ENCODE measurements at places on chromosomes 2 and 18. TPM values are rescaled to one million over a fixed set of nuclear protein-coding genes. Genes with fewer than 3 reads are reported as not detected.
A peak's percentile ranks its signal among the peaks of the same experiment; 100 is the strongest.

- no peak for DNase-seq
Measured at GRCh38 chr2:104704496-104705245, 149.2 kb upstream of the POU3F3 start.

DNA sequence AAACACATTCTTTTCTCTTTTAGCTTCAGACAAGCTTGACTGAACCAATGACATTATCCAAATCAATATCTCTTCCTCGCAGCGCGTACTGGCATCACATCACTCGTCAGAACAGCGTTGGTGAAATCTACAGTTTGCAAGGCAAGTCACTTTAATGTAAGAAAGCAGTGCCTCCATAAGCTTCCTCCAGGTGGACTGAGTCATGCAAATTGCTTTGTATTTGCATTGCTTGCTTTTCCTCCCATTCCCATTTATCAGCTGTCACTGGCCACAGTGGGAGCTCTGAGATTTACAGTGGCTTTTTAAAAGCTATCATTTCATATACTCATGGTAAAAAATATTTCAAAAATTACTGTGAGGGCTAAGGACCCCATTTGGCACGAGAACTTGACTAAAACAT, 189.9 kb downstream of the CD226 start:
- DNase-seq = no peak

DNA sequence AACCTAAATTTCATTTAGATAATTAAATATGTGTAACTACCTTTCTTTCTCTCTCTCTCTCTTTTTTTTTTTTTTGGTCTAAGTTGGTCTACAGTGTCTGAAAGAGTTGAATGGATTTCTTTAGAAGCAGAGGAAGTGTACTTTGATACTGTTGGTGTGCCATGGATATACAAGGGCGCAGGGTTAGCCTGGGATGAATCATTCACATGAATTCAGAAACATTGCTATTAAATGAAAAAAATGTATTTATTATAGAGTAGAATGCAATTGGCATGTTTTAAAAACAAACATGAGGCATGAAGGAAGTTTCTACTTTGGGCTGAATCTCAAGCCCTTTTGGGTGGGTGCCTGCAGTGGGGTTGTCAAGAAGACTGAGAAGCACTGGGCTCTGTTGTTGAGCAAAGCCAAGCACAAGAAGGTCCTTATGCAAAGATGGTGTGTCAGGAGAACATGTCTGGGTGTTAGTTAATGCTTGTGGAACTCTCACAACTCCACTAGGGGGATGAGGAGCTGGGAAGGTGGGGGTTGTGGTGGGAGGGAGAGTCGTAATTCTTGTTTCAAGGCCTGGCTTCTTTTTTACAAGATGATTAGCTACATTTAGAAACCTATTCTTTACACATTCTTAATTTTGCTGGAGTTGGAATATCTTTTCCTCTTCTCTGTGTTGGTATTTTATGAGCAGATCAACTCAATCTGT, 57.9 kb downstream of the LYPD6 start:
- no peak for DNase-seq

DNA sequence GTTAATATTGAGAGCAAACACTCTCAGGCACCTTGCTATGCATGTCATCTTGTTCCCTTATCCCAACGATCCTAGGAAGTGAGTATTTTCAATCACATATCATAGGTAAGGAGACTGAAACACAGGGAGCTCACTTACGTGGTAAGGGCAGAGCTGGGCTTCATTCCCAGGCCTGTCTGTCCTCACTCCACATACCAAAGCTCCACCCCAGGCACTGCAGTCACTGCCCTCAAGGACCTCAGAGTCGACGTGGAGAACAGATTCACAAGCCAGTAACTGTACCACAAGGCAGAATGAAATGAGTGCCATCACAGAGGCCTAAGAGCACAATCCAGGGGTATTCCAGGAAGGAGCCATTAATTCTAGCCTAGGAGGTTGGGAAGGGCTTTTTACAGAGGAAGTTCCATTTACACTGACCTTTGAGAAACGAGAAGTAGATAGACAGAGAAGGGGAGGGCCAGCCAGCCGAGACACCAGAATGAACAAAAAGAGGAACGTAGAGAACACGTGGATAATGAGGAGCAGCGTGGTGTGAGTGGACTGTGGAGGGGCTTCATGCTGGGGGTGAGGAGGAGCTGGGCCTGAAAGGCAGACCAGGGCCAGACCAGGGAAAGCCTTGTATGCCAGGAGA, 48.6 kb downstream of the KIAA2012 start:
- peak; percentile 23 for DNase-seq

DNA sequence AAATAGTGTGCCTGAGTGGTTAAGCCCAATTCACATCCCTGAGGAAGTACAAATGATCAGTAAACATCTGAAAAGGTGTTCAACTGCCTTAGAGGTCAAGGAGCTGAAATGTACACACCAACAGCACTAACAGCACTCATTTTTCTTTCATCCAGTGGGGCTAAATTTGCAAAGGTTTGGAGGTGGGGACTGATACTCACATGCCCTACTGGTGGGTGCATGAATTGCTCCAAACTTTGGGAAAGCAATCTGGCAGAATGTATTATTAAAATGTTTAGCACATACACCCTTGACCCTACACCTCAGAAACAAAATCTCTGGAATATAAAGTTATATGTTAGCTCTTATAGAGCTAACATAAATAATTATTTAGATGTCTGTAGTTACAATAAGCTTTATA, 19.0 kb upstream of the FAM178B start:
- DNase-seq = no peak

Gene ADAM23
- total RNA-seq = 61.2 TPM

Gene SOX11
- 0.93 TPM for total RNA-seq

GRCh38 chr2:110874453-110875383, 142.3 kb downstream of the ACOXL start:
- no peak for DNase-seq

- no peak for DNase-seq
Measured at GRCh38 chr2:39435234-39435633, 1.9 kb downstream of the MAP4K3 start.

Gene CCDC150
- total RNA-seq = 0.66 TPM

Gene GPBAR1
- total RNA-seq = 1.5 TPM

- no peak for DNase-seq
Measured at GRCh38 chr18:41828137-41828536, 126.9 kb upstream of the PIK3C3 start.

- no peak for DNase-seq
Measured at GRCh38 chr18:64840911-64841701, 692.2 kb upstream of the LINC00305 start.

GRCh38 chr18:46727177-46727576, 29.7 kb downstream of the ST8SIA5 start:
- DNase-seq = no peak

DNA sequence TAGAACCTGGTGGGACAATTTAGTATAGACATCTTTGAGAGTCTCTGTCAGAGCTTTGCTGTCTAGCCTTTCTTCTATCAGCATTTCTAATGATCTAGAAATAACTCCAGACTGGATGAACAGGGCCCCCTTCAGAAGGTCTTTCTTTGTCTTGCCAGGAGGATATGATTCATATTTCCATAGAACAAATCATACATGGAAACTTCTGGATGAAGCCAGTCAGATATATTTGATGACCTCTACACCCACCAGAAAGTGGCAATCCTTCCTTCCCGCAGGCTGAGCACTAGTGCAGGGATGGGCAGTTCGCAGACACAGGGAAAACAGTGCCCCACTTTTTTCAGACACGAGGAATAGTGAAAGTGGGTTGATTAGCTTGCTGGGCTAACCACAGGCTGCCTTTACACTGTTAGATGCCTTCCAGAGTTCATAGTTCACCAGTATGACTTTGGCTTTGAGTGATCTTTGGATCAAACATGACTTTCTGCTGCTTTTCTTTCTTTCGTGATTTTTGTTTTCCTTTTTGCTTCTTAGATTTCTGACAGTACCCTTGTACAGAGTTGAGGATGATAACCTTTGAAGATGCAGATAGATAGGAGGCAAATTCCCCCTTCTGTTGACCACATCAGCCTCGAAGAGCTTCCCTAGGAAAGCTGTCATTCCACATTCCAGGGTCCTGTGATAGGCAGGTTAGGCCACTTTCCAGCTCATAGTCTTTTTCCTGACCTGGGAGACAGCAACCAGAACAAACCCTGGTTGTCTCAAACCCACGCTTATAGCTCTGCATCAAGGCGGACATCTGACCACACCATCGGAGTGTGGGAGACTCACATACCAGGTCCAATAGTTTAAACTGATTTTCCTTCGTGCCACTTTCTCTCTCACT, 237.0 kb downstream of the ZNF407 start:
- DNase-seq = no peak

DNA sequence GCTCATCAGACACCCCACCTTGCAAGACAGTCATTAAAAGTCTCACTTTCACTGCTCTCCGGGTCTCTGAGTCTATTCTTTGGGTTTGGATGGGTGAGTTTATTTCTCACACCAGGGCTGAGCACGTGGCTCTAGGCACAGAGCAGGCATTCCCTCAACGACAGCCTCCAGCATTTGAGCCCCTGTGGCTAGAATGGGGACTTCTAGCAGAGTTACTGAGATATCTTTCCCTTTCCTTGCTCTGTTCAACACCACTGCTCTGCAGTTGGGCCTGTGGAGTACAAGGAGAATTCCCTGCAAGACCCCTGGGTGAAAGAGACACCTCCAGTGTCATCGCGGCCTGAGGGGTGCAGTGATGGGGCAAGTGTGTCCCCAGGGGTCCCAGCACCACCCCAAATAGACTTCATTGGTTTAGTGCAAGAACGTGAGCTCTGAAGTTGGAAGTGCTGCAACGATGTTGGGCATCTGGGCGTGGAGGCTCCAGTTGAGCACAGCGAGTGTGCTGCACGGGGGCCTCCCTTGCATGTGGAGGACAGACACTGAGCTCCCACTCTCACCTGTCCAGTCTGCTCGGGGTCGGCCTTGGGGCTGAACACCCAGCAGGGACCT, 184.1 kb upstream of the HS6ST1 start:
- DNase-seq = no peak

Gene DNAH6
- 0.14 TPM for total RNA-seq

- DNase-seq = no peak
Measured at GRCh38 chr2:214985619-214986018, 152.8 kb downstream of the ABCA12 start.

DNA sequence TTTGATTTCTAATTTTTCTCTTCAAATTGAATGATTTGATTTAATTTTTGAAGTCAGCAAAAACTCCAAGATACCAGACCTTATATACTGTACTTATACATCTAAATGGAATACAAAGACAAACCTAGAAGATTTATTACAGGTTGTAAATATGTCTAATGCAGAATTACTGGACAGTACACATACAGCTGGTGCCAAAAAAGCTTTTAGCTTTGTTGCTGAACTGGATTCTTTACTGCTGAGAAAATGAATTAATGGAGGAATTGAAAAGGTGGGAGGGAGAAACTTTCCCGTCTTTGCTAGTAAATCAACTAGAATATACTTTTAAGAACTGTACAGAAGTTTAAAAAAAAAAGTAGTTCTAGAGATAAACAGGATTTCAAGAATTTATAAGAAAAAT, 17.5 kb downstream of the C1D start:
- DNase-seq = no peak

GRCh38 chr2:121774235-121774634, 18.8 kb downstream of the TSN start:
- no peak for DNase-seq

DNA sequence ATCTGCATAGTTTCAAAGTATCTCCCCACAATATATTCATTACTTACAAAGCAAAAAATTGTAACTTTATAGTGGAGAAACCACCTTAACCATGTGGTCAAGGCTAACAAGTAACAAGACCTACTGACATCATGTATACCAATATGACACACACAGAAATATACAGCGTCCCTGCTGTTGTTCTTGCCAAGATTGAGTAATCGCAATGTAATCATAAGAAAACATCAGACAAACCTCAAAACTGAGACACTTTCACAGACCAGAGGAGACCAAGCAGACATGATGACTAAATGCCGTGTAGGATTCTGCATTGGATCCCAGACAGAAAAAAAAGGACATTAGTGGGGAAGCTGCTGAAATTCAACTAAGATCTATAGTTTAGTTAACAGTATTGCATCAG, 123.0 kb downstream of the ACAA2 start:
- no peak for DNase-seq

Gene RTP5
- not detected for total RNA-seq

- DNase-seq = no peak
Measured at GRCh38 chr2:39821871-39822270, 42.8 kb upstream of the THUMPD2 start.

- peak; percentile 56 for DNase-seq
Measured at GRCh38 chr2:174438146-174438886, 42.8 kb downstream of the SCRN3 start.

All from left ventricle myocardium inferior (tissue), 1 donor.